Endodermal cell (in vitro differentiated cells): ENCODE measurements at places on chromosomes 12 and 14. TPM values are rescaled to one million over a fixed set of nuclear protein-coding genes. Genes with fewer than 3 reads are reported as not detected.

GRCh38 chr12:123808167-123808566 lies 46.1 kb downstream of the DNAH10 start:
- no peaks in the 10 kb centered on the region for H3K36me3 ChIP-seq
- no peaks in the 10 kb centered on the region for H3K27me3 ChIP-seq
- H3K4me3 ChIP-seq, result no peak overlapping the region
- no peak overlapping the region for H3K27ac ChIP-seq
- DNase-seq, result peak; percentile 86
- H3K4me1 ChIP-seq, result no peaks in the 10 kb centered on the region

- DNase-seq, result no peak
- no peak overlapping the region for H3K4me3 ChIP-seq
- H3K4me1 ChIP-seq, result no peaks in the 10 kb centered on the region
- H3K27ac ChIP-seq, result no peak overlapping the region
- no peaks in the 10 kb centered on the region for H3K36me3 ChIP-seq
- H3K27me3 ChIP-seq, result no peaks in the 10 kb centered on the region
Measured at GRCh38 chr14:97687944-97688630, 890.9 kb downstream of the VRK1 start.

- no peak overlapping the region for H3K27ac ChIP-seq
- H3K4me3 ChIP-seq, result no peak overlapping the region
- no peaks in the 10 kb centered on the region for H3K27me3 ChIP-seq
- no peak for DNase-seq
- no peaks in the 10 kb centered on the region for H3K36me3 ChIP-seq
Measured at GRCh38 chr12:127223011-127223410, 1044.0 kb upstream of the TMEM132C start.

DNA sequence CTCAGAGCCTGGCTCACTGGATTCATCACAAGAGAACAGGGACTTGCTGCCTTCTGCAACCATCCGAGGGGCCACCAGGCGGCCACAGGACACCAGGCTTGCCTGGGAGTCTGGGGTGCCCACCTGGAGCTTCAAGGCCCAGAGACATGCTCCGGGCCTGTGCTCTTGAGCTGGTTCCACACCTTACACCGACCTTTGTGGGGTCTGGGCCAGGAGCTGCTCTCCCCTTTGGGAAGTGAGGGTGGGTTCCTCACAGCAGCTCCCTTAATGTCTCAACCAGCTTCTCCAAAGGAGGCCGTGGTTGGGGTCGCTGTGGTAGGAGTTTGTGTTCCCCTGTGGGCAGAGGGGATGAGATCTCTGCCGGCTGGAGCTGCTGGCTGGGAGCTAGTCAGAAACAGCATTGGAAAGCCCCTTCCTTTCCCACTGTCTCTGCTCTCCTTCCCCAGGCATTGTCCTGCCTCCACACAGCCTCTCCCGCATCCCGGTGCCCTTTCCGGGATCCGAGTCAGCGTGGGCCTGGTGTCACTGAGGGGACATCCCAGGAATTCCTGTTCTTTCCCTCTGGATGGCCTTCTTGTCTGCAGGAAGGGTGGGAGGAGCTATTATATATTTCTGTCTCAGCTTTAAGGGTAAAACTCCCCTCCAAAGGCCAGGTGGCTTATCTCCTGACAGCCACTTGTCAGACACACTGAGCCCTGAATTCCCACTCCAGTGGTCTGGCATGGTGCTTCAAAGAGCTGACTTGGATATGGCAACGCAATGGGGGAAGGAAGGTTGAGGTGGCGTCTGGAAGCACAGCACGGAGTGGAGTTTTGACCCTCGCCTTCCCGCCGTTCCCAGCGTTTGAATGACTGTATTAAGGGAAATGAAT lies 5.1 kb upstream of the PAPLN start:
- H3K4me3 ChIP-seq, result no peak overlapping the region
- DNase-seq, result peak; percentile 93
- H3K4me1 ChIP-seq, result peaks cover 34% of the 10 kb centered on the region

DNA sequence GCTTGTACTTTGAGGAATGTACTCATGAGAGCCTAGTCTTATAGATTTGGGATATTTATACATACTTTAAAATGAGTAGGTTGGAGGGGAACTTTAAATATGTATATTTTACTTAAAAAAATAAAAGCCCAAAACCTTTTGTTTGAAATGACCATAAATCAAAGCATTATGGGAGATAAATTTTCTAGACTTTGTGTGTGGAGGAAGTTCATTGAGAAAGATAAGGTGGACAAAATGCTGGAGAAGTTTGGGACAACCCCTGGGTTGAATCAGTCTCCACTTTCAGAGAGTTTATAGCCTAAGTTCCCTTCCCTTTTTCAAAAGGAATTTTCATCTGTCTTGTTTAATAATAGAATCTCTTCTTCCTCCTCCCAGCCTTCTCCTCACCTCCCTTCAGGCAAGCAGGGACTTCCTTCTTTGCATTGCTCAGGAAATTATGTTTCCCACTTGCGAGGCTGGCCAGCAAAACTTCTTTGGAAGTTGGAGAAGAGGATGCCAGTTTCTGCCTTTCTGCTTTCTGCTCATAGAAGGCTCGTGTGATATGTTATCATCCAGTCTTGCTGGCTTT lies 54.2 kb downstream of the CHST11 start:
- H3K27ac ChIP-seq, result no peak overlapping the region
- H3K27me3 ChIP-seq, result no peaks in the 10 kb centered on the region
- no peak overlapping the region for H3K4me3 ChIP-seq
- H3K36me3 ChIP-seq, result no peaks in the 10 kb centered on the region
- H3K4me1 ChIP-seq, result peaks cover 6% of the 10 kb centered on the region

DNA sequence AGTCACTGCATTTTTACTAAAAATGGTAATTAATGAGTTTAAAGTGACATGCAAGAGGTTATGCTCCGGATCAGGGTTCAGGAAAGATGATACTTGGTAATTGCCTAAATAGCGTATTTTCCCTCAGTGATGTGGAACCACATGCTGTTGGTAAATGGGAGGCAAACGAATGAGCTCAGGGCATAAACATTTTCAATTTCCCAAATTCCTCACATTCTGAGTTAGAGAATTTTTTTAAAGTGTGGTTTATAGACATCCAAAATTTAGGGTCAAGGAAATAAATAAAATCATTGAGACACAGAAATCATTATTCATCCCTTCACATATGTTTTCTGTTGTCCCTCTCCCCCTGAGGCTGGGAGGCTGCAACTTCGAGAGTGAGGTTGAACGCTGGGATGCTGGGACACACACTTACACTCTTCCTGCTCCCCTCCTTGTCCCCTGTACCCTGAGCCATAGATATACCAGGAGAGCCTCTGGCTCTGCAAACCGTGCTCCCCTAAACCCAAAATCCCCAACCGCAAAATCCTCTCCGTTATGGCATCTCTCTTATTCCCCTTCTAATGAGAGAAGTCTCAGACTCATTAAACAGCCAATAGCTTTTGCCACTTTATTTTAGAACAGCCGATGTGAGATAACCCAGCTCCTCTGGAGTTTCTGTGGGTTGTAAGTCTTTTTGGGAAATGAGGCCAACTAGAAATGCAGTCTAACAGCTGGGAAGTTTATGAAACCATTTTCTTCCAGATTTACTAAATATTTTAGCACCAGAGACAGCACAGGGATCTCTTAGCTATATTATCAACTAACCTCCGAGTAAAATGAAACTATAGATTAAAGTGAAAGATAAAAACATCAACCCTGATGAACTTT lies 21.4 kb upstream of the ADGRD1 start:
- DNase-seq, result no peak
- no peaks in the 10 kb centered on the region for H3K27me3 ChIP-seq
- H3K4me3 ChIP-seq, result no peak overlapping the region
- H3K4me1 ChIP-seq, result no peaks in the 10 kb centered on the region
- H3K27ac ChIP-seq, result no peak overlapping the region
- H3K36me3 ChIP-seq, result no peaks in the 10 kb centered on the region

GRCh38 chr12:58919231-58920101 lies 838 bp downstream of the LRIG3 start:
- no peaks in the 10 kb centered on the region for H3K27me3 ChIP-seq
- H3K36me3 ChIP-seq, result peaks cover 51% of the 10 kb centered on the region
- no peaks in the 10 kb centered on the region for H3K4me1 ChIP-seq
- peak; percentile 70 for DNase-seq

DNA sequence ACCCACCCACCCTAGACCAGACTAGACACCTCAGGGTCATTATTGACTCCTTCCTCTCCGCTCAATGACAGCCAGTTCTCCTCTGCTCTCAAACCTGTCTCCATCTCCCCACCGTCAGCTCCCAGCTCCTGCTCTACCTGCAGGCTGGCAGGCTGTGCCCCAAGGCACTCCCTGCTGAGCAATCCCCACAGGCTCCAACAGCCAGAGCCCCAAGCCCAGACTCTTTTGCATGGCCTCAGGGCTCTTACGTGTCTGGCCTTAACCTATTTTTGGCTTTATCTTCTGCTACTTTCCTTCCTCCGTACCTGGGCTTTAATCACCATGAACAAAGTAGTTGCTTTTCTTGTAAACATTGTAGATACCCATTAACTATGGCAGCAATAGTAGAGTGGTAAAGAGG lies 162.9 kb upstream of the PRMT8 start:
- H3K27ac ChIP-seq, result no peak overlapping the region
- no peak overlapping the region for H3K4me3 ChIP-seq
- H3K27me3 ChIP-seq, result no peaks in the 10 kb centered on the region
- H3K36me3 ChIP-seq, result no peaks in the 10 kb centered on the region

DNA sequence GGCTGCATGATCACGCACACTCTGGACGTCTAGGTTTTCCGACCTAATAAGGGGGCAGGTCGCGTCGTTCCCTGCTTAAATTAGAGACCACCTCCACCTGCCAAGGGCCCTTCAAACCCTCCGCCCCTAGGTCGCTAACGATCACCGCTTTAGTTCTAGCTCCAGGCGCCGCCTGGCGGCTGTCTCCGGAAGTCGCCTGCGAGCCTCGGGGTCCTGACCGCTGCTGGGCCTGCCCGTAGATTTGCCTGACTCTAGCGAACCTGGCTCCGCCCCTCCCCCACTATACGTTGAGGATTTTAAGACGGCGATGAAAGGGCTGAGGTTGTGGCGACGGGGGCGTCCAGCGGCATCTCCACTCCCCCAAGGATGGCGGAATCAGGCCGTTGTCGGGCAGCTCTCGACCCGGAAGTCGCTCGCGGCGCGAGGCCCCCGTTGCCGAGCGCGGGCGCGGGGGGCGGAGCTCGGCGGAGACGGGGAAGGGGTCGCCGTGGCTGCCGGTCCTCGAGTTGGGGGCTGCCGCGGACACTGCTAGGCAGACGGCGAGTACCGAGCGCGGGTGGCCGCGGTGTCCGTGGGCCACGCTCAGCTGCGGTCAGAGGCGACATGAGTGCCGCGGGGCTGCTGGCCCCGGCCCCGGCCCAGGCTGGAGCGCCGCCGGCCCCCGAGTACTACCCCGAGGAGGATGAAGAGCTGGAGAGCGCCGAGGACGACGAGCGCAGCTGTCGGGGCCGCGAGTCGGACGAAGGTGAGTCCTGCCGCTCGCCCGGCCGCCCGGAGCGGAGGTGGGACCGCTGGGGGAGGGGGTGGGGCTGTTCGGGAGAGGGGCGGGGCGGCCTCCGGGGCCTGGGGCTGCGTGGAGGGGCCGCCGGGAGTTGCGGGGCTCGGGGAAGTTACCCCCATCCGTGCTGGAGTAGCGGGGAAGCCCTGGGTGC lies at the start of gene SUDS3:
SUDS3 (plus strand) TSS at position 467 of the 932 bp plus-strand sequence; CDS start at position 604, 137 bp downstream.
- H3K4me3 ChIP-seq, result peak within 1 kb of the TSS; percentile 98
- peaks cover 16% of the 10 kb centered on the region for H3K36me3 ChIP-seq
- peak; percentile 99 for DNase-seq

DNA sequence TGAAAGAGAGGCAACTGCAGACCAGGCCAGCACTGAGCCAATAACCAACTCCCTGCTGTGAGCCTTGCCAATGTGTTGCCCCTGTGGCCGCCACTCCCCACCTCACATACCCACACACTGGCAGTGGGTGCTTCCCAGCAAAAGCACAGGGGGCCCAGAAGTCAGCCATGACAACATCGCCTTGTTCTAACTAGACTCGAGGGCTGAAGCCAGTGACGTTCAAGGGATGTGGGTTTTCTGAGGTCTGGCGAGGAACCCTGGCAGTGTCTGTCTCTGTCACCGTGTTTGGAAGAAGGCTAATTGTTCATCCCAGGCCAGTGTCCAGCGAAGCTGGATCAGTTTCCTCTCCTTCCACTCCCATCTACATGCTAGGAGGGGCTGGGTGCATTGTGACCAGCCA lies 311.8 kb upstream of the AMIGO2 start:
- H3K36me3 ChIP-seq, result no peaks in the 10 kb centered on the region
- H3K27ac ChIP-seq, result no peak overlapping the region
- no peak overlapping the region for H3K4me3 ChIP-seq
- no peak for DNase-seq

- H3K36me3 ChIP-seq, result peaks cover 10% of the 10 kb centered on the region
- peaks cover 30% of the 10 kb centered on the region for H3K4me1 ChIP-seq
- no peaks in the 10 kb centered on the region for H3K27me3 ChIP-seq
- DNase-seq, result peak; percentile 97
- no peak overlapping the region for H3K27ac ChIP-seq
- no peak overlapping the region for H3K4me3 ChIP-seq
Measured at GRCh38 chr12:98856897-98857540, 211.9 kb downstream of the APAF1 start.

DNA sequence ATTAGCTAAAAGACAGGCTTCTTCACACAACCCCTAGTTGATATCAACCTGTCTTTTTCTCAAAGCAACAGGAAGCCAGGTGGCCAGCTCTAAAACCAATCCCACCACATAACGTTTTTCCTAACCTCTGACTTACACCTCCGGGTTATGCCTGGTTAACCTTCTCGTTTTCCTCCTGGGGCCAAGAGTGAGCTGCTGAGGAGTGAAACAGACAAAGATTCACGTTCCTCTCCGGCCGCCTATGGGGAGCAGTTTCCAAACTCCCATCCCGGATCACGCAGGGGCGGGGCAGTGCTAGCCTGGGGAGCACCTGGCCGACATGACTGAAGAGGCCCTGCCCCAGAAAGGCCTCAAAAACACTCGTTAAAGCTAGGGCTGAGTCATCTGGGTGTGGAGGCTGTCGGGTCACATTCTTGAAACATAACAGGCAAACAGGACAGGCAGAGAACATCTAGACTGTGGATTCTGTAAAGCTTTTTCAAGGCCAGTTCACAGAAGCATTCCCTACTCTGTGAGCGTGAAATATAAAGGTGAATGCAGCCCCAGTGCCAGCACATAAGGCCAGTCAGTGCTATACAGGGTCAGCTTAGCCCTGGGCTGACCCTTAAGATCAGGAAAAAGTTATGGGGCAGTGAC lies 25.9 kb upstream of the LGALS3 start:
- peak; percentile 93 for DNase-seq
- H3K27ac ChIP-seq, result no peak overlapping the region
- no peaks in the 10 kb centered on the region for H3K36me3 ChIP-seq
- peaks cover 10% of the 10 kb centered on the region for H3K4me1 ChIP-seq
- no peak overlapping the region for H3K4me3 ChIP-seq
- no peaks in the 10 kb centered on the region for H3K27me3 ChIP-seq

- DNase-seq, result peak; percentile 95
- peaks cover 9% of the 10 kb centered on the region for H3K27me3 ChIP-seq
Measured at GRCh38 chr12:130281153-130281799, 56.4 kb upstream of the PIWIL1 start.

GRCh38 chr14:68806526-68807147 lies 13.8 kb upstream of the ZFP36L1 start:
- no peaks in the 10 kb centered on the region for H3K36me3 ChIP-seq
- no peak for DNase-seq
- no peak overlapping the region for H3K27ac ChIP-seq
- no peak overlapping the region for H3K4me3 ChIP-seq
- H3K4me1 ChIP-seq, result no peaks in the 10 kb centered on the region

Gene TAS2R30
- 1.8 to 3.0 TPM (median 2.1 TPM) in 3 replicates for total RNA-seq

Gene CSRNP2
- 24.2 to 54.4 TPM (median 52.1 TPM) in 3 replicates for total RNA-seq

Gene MYO1H
- not detected in 3 replicates for total RNA-seq

Gene SLC39A9
- 53.3 to 59.5 TPM (median 53.8 TPM) in 3 replicates for total RNA-seq
